ENCODE measurements at places on chromosomes 2 and 18. TPM values are rescaled to one million over a fixed set of nuclear protein-coding genes. Genes with fewer than 3 reads are reported as not detected.

- DNase-seq = no peak
Measured at GRCh38 chr2:213861638-213862037, 549.2 kb upstream of the VWC2L start.

The ANKRD44 gene
- 130 TPM for total RNA-seq

- no peak for DNase-seq
Measured at GRCh38 chr2:171410101-171410500, 23.7 kb downstream of the METTL8 start.

- no peak for DNase-seq
Measured at GRCh38 chr2:7191932-7192331, 274.7 kb downstream of the RNF144A start.

GRCh38 chr2:16613539-16614011 is 52.1 kb downstream of the CYRIA start:
- no peak for DNase-seq

DNA sequence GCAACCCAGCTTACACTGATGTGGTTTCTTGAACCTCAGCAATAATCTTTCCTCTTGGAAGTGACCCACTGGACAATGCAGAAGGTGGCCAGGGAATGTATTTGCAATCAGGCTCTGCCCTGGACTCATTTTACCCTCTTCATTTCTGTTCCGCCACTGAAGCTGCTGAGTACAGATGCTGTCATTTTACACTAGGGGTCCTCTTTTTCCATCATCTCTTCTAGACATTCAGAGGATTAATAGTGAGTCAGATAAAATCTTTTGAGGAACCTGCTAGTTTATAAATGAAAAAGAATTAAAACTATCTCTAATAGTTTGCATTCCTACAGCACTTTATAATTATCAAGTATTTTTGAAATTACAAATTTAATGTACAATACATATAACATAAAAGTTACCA is 87.9 kb upstream of the PNPT1 start:
- DNase-seq = no peak
